ENCODE measurements at places on chromosomes 11 and 22.

- DNase-seq, result no peak
These were observed 67.4 kb downstream of the SPECC1L start for GRCh38 chr22:24337894-24338645.

DNA sequence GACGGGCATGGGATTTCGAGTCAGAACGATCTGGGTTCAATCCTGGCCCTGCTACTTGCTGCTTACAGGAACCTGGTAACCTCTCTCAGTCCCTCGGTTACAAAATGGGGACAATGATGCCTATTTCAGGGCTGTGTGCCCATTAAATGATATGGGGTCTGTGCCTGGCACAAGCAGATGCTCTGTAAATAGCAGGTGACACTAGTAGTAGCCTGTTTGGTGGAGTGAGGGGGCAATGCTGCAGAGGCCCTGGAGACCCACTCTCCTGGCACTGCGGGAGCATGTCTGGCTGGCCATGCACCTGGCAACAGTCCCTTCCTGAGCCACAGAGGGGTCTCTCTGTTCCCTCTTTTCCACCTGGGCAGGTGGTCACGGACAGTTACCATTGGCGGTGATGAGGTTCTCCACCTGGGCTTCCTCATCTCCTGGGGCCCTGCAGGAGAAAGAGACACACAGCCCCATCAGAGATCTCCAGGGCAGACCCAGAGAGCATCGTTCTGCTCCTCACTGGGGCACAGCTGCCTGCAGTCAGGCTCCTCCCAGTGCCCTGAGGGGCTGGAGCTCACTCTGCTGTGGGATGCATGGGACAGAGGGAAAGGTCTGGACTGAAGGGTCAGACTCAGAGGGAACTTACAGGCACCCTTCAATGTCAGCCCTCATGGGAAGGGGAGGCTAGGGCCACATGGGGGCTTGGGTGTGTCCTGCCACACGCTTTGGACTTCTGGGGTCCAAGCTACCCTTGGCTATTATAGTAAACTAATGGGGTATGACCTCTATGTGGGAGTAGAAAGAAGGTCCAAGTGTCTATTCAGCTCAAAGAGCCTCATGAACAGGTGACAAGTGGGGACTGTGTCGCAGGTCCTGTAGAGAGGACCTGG lies 15.6 kb upstream of the FXYD2 start:
- DNase-seq, result no peak

DNA sequence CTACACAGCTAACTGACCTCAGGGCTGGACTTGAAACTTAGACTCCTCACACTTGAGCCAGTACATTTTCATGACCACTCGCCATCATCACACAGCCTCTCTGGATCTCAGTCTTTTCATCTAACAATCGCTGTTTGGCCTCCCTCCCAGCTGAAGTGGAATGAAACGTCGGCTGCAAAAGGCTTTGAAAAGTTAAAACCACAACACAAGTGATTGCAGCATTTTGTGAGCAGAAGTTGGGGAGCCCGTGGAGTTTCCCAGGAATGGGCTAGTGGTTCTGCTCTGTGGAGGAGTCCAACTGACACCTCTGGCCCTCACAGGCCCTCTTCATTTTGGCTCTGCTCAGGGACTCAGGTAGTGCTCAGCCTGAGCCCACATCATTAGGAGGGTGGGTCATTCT lies 35.9 kb upstream of the TRIM29 start:
- no peak for DNase-seq

- DNase-seq, result no peak
These were observed 61.7 kb downstream of the LARGE2 start for GRCh38 chr11:45984192-45984591.

DNA sequence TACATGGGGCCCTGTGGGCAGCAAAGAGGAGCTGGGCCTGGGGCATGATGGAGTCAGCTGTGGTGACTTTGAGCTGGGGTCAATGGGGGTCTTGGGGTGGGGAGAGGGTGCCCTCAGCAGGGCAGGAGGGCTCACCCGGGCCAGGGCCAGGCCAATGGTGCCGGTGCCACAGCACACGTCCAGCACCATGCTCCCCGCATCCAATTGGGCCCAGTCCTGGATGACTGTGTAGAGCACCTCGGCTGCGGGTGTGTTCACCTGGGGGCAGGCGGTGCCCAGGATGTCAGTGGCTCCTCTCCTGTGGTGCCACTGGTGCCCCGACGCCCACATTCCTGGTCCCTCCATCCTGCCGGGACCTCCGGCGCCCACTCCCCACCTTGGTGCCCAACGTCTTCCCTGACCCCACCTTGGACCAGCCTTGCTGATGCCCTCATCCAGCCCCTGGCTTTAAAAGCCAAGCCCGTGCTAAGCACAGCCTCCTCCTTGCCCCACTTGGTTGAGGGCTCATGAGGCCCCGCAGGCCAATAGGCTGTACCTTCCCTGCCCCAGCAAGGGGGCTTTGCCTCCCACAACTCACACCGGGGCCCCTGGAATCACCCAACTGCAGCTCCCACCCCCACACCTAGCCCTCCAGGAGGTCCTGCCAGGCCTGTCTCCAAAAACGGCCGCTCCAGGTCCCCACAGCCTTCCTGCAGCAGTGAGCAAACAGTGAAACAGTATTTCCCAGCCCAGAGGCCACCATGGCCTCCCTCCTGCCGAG lies 2.2 kb upstream of the RANBP1 start:
- no peak for DNase-seq

GRCh38 chr11:30789270-30789669 lies 203.1 kb upstream of the MPPED2 start:
- no peak for DNase-seq

- no peak for DNase-seq
These were observed 27.5 kb upstream of the CHST1 start for GRCh38 chr11:45692808-45693453.

- DNase-seq, result no peak
These were observed 119.8 kb upstream of the ANO1 start for GRCh38 chr11:69958308-69958707.

DNA sequence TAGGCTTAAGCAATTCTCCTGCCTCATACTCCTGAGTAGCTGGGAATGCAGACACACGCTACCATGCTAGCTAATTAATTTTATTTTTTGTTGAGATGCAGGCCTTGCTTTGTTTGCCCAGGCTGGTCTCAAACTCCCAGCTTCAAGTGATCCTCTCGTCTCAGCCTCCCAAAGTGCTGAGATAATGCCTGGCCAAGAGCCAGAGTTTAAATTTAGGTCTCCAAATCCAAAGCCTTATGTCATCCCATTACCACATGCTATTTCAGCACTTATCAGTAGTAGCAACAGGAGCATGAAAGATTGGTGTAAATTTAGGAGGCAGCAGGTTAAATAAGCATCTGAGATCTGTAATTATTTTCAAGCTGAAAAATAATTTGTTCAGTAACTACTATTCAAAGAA lies 326.1 kb upstream of the ANO5 start:
- DNase-seq, result no peak

DNA sequence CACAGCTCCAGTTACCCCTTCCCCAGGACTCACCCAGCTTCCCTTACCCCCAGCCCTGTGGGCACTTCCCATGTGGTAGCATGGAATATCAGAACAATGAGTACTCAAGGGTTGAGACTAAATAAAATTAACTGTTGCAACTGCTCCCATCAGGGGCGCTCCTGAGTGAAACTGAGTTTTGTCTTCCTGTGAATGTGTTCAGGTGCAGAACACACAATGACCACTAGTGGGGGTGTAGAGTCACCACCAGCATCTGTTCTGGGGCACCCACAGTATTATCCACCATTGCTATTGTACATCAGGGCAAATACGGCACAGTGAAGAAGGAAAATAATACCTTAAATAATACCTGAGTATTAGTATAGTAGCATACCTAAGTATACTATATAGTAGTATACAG lies 689.7 kb downstream of the TBC1D22A start:
- no peak for DNase-seq

- DNase-seq, result no peak
These were observed 9.1 kb downstream of the INSC start for GRCh38 chr11:15123849-15124248.

DNA sequence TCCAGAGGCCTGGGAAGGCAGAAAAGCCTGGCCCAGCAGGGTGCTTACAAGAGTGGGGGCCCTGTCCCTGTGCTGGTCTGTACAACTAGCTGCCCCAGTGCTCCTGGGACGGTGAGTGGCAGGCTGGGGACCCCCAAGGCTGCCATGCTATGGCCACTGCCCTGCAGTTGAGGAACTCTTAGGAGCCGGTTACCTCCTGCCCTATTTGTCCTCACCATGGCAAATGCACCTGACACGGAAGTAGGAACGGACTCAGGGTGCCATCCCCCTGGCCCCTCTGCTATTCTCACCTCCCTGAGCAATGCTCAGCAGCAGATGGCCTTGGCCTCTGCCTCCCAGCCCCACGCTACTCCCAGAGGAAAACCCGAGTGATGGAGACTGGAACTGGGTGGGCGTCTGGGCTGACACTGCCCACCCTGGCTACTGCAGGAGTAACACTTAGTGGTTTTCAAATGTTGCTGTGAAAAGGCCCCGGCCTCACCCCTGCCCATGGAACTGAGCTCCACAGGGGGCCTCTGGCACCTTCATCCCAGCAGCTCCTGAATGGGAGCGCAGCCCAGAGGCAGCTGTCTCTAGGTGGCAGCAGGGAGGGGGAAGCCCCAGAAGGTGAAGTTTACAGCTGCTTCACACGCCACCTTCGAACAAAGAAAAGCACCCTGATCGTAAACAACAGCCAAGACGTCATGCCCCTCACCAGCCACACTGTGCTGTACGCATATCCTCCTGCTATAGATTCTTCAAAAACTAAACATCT lies 105.3 kb downstream of the CTTN start:
- DNase-seq, result no peak

- DNase-seq, result peak; percentile 16
These were observed 219.1 kb upstream of the ARHGAP42 start for GRCh38 chr11:100467821-100468508.

DNA sequence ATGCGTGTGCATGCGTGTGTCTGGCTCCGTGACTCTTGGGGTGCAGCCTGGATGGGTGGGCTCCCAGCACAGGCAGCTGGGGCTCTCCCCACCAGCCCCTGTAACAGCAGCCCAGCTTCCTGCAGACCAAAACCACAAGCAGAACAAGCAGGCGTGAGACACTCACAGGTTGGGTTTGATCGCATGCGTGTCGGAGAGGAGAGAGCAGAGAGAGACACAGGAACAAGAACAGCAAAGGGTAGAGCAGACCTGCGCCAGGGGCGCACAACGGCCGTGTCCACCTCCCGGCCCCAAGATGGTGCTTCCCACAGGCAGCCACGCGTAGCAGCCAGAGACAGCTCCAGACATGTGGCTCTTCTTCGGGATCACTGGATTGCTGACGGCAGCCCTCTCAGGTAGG lies at the start of gene CD6:
CD6 (plus strand) TSS at position 161 of the 400 bp plus-strand sequence; CDS start at position 347, 186 bp downstream.
- DNase-seq, result no peak

DNA sequence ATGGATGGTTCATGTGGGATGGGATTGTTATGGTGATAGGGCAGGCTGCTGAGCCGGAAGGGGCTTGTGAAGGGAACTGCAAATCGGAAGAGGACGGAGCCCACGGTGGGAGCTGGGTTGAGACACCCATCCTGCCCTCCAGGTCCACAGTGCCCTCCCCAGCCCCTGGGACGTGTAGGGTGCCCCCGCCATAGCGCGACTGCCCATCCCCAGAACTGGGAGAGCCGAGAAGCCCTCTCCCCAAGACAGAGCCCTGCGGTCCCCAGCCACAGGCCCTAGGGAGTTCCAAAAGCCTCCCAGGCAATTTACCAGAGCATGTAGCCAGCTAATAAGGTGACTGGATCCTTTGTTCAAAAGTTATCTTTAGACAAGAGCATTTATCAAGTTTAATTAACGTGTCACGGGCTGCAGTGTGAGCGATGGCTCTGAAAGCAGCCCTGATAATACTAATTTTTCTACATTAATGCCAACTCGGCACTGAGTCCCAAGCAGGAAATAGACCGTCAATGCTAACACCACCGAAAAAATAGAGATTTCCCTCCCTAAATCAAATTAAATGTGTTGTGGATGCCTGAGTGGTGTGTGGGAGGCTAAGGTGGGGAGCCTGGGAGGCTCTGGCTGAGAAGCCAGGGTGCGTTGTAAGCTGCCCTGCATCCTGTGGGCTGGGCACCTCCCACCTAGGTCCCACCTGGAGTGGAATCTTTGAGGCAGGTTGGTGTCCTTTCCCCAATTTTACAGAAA lies 76.8 kb upstream of the RTL6 start:
- DNase-seq, result no peak

GRCh38 chr11:12668166-12668565 lies 6.1 kb upstream of the TEAD1 start:
- DNase-seq, result no peak

- DNase-seq, result no peak
These were observed 27.2 kb upstream of the GLYATL1 start for GRCh38 chr11:58912124-58912523.

DNA sequence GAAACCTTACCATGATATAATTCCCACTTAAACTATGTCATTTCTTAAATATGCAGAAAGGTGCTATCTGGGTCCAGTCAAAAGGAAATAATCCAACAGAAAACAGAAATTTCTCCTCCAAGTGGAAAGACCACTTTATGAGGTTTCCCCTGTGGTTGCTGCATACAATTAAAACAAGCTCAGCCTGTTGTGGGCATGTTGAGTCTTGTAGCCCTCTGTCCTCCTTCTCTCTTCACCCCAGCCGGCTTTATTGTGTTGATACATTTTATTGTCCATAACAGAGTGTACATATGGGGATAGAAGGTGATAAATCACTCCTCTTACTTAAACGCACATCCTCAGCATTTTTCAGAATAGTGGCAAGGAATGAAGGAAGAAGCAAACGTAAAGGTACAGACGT lies 126.0 kb upstream of the MTNR1B start:
- no peak for DNase-seq

- DNase-seq, result no peak
These were observed 10.1 kb downstream of the PKNOX2 start for GRCh38 chr11:125174686-125175085.

DNA sequence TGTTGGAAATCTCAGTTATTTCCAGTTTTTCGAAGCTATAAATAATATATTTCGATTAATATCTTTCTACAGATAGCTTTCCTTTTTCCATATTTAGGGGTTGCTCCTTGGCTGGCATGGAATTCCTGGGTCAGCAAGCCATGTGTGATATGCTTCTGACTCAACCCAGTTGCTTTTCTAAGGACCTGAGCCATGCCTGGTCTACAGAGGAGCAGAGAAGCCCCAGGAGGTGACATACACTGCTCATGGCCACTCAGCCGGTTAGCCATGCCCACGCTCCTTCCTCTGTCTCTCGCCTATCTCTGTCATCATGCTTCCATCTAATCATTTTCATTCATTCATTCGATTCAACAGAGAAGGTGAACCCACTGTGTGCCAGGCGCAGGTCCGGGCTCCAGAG lies 23.2 kb upstream of the PDGFB start:
- DNase-seq, result no peak

- no peak for DNase-seq
These were observed 588 bp downstream of the TSPAN32 start for GRCh38 chr11:2302306-2302895.

DNA sequence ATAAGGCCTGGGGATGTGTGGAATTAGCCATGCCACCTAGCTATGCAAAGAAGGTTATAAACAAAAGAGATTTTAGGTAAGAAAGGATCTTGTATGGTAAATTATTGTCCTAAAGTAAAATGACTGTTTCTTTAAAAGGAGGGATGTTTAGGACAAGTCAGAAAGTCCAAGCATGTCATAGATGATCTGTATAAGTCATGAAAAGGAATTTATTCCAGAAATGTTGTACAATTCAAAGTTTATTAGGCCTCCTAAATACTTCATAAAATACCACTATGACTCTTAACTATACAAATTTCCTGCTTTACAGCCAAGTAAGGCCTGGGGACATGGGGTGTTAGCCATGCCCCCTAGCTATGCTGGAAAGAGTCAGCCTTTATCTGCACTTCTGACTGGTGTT lies 22.7 kb downstream of the OR5A2 start:
- DNase-seq, result no peak

- no peak for DNase-seq
These were observed 140.8 kb upstream of the ZBED5 start for GRCh38 chr11:10998674-10999073.

GRCh38 chr22:35528927-35529326 lies 11.7 kb upstream of the RASD2 start:
- no peak for DNase-seq

Measured in GM10248 (cell line).